ENCODE measurements at places on chromosomes 4 and X. TPM values are rescaled to one million over a fixed set of nuclear protein-coding genes. Genes with fewer than 3 reads are reported as not detected.

The PNCK gene
- not detected for total RNA-seq

The SFRP2 gene
- not detected for total RNA-seq

The CCNA2 gene
- total RNA-seq = 100 TPM

The CHRDL1 gene
- total RNA-seq = not detected

The PPEF2 gene
- not detected for total RNA-seq

The WAS gene
- total RNA-seq = 95.2 TPM

The C4orf51 gene
- total RNA-seq = not detected

The F11 gene
- total RNA-seq = not detected

The SLC26A1 gene
- total RNA-seq = not detected

The AREG gene
- 0.74 TPM for total RNA-seq

The CPLX1 gene
- 0.43 TPM for total RNA-seq

The KCND1 gene
- 2.4 TPM for total RNA-seq
